Mammary epithelial cell (primary cell): ENCODE measurements at places on chromosomes 2 and 18.
A peak's percentile ranks its signal among the peaks of the same experiment; 100 is the strongest.

- DNase-seq: no peak
Observed at GRCh38 chr2:131419441-131419840, 55.5 kb upstream of the RAB6D start.

DNA sequence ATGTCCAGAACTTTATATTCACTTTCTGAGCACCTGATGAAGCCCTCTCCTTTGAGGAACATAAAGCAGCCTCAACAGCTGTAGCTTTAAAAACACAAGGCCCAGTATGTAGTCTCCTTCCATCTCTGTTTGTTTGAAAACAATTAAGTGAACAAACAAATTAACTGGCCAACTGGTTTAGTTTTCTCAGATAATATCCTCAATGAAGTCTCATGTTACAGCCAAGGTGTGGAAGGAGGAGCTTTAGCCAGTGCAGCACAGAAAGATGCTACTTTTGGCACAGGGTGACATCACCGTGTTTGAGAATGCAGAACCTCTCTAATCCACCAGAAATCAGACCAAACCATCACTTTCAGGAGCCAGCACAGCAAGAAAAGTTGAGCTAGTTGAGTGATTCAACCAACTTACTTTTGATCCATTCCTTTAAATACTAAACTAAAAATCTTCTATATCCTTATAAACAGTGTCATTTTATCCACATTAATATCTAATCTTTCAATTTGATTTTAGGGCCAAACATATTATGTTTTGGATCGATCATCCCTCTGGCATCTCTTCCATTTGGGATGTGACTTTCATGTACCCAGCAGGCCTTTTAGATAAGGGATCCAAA, 488.7 kb downstream of the ARHGAP15 start:
- no peak for DNase-seq

- no peak for DNase-seq
Observed at GRCh38 chr2:1654696-1655374, 89.5 kb downstream of the PXDN start.

DNA sequence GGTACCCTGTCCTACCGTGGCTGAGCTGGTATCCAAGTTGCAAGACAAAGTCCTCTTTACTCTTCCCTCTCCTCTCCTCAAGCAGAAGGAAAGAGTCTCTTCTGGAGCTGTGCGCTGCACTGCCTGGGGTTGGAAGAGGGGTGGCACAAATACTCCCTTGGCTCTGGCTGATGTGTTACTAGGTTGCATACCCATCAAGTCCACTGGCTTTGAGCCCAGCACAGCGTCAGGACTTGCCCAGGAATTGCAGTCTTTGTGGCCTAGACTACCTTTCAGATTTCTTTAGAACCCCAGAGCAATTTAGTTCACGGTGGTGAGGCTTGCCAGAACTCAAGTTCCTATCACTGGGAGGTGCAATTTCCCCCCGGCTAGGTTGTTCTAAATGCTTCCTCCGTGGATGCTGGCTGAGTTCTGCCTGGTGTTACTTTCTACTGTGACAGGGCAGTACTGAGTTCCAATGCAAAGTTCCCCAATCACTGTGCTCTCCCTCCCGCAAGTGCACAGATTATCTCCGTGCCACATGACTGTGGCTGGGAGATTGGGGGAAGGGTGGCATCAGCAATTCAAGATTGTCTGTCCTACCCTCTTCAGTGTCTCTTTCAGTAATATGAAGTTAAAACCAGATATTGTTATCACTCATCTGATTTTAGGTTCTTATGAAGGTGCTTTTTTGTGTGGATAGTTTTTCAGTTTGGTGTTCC, 13.4 kb downstream of the MYO3B start:
- DNase-seq: peak; percentile 48

GRCh38 chr2:69997015-69997830, 35.8 kb upstream of the ASPRV1 start:
- peak; percentile 81 for DNase-seq

GRCh38 chr18:2547477-2548087, 23.7 kb downstream of the METTL4 start:
- peak; percentile 19 for DNase-seq

DNA sequence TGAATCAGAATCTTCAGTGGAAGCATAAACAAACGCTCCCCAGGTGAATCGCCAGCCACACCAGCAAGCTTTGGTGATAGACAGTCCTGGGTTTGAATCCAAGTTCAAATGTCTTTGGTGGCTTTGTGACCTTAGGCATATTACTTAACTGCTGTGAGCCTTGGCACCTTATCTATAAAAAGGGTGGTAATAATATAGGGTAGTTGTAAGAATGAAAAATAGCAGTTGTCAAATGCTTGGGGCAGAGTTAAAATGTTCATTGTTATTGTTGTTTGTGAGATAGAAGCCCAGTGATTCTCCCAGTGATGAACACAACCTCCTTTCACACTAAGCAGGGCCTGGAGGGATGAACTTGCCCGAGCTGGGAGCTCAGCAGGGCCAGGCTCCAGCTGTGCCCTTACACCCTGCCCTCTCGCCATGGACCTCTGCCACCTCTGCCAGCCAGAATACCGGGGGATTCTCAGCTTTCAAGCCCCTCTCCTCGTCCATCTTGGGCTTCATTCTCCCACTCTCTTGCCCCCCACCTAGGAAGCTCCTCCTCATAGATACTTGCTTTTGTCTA, 6.1 kb upstream of the TMBIM1 start:
- no peak for DNase-seq

DNA sequence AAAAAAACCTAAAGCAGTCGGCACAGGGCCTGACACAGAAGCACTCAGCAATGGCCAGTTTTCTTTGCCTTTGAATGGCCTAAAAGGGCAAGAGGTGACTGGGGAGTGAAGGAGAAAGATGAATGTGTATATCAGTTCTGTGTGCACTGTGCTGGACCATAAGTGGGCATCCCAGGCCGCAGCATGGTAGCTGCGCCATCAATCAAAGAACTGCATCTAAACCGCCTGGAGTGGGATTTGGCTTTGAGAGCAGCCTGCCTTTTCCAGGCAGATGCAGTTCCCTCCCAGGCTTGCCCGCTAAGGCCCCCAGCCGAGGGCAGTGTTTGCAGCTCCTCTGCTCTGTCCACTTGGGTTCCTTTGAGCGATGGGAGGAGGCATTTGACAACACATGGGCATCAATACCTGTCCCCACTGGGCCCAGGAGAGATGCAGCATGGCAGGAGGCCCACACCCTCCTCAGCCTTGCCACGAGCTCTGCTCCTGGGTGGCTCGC, 144.1 kb downstream of the FAM210A start:
- DNase-seq: no peak

DNA sequence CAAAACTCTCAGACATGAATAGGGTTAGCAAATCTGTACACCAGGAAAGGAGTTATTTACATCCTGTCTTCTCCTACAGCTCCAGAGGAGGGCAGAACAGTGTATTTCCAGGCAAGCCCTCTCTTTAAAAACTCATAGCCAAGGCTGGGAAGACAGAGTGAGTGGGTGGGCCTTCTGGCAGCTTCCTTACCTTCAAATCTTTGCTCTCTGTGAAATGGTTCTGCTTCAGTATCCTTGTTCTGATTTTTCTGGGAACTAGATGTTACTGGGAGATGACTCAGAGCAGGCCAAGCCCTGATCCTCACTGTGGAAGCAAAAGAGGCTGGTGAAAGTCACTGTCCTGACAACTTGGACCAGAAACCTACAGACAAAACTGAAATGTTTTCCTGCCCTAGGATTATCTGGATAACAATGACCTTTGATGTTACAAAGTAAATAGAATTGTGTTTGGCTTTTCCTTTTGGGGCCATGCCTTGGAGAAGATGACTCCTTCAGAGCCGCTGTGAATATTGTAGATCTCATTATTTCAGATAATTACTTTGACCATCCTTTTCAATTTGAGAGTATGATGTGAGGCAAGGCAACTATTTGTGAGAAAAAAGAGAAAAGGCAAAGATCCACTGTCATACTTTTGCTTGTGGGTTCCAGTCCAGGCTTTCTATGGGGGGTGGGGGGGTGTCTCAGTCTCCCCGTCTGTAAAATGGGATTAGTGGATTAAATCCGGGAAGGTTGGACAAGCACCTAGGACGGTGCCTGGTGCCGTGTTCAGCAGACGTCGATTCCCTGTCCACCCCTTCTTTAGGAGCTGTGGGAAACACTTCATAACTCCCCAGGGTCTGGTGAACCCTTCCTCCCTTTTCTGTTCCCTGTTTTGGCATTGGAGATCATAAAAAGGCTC, 644 bp upstream of the QPCT start:
- DNase-seq: peak; percentile 28

DNA sequence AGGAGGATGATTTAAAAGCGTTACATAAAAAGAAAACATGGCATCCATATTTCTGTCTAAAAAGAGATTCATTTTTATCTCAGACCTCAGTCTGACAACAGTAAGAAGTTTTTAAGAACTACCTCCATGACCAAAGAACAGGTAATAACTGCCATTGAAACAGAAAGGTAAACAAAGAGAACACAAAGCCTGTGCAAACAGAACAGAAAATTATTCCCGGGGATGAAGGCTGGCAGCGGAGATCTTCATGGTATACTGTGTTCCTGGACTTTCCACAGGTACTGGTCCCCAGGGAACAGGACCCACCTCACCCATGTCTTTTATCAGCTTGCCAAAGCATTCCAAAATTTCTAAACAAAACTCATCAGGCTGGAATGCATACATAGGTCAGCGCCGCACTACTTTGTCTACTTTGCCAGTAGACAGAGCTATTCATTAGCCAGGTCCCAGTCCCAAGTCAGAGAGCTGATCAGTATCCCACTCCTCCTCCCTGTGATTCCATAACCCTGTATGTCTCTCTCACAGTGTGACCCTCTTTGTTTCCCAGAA, 277.3 kb downstream of the MBD2 start:
- DNase-seq: no peak

DNA sequence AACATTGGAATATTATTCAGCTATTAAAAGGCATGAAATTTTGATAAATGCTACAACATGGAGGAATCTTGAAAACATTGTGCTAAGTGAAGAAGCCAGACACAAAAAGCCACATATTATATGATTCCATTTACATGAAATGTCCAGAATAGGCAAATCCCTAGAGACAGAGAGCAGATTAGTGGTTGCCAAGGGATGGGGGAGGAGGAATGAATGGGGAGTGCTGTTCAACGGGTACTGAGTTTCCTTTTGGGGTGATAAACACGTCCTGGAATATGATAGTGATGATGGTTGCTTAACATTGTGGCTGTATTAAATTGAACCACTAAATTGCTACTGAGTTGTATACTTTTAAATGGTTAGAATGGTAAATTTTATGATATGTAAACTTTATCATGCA, 8.9 kb upstream of the TWSG1 start:
- no peak for DNase-seq

GRCh38 chr2:210899131-210899530, 342.7 kb downstream of the CPS1 start:
- no peak for DNase-seq
